ENCODE measurements at places on chromosomes 5 and 9.

DNA sequence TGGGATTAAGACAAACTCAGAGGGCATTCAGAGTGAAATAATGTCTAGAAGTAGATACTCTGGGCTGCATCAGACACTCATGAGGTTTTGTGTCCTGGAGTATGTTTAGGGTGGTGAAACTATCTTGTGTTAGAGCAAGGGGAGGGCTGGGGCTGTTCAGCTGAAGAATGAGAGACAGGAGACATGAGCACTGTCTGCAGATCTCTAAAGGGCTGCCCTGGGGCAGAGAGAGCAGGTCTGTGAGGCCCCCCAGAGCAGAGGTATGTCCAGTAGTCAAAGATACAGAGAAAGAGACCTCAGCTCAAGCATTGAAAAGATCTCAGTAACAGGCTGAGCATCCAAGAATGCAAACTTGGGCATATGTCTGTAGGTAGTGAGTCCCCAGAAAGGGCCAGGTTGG is 45.9 kb upstream of the SHB start:
- no peak for DNase-seq

GRCh38 chr5:42948961-42949347 is 91.2 kb downstream of the ANXA2R start:
- no peak for DNase-seq

GRCh38 chr5:59800347-59800893 is 93.1 kb downstream of the PDE4D start:
- DNase-seq = no peak

- no peak for DNase-seq
These were observed 251.7 kb downstream of the DENND1A start for GRCh38 chr9:123678038-123678877.

- no peak for DNase-seq
These were observed 203.3 kb upstream of the TARS1 start for GRCh38 chr5:33237471-33237870.

- DNase-seq = peak; percentile 69
These were observed 52.2 kb downstream of the SGCD start for GRCh38 chr5:156379206-156379605.

- peak; percentile 85 for DNase-seq
These were observed 200.8 kb downstream of the CHSY3 start for GRCh38 chr5:130104895-130105688.

DNA sequence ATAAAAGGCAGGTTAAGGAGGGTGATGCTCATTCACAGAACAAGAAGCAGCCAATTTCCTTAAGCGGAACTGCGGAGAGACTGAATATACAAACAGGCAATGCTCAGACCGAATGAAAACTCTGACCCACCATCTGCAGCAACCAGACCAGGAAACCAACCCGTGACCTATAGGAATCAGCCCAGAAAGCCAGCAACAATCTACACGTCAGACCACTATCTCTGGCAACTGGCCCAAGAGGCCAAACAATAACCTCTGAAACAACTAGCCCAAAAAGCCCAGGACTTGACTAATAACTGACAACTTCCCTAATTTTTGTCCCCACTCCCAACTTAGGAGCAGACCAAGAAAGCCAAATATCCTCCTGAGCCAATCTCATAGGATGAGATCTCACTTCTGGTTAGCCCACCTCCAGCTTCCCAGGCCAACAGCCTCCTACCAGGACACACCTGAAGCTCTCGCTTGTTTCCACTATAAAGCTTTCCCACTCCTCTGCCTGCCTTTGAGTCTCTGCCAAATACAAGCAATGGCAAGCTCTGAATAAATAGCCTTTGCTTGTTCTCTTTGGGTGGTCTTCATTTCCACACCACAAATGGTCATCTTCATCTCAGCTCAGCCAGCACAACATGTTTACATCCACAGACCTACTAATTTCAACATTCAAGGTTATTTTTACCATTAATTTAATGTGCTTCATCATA is 168.5 kb downstream of the HSD17B3 start:
- DNase-seq = no peak

DNA sequence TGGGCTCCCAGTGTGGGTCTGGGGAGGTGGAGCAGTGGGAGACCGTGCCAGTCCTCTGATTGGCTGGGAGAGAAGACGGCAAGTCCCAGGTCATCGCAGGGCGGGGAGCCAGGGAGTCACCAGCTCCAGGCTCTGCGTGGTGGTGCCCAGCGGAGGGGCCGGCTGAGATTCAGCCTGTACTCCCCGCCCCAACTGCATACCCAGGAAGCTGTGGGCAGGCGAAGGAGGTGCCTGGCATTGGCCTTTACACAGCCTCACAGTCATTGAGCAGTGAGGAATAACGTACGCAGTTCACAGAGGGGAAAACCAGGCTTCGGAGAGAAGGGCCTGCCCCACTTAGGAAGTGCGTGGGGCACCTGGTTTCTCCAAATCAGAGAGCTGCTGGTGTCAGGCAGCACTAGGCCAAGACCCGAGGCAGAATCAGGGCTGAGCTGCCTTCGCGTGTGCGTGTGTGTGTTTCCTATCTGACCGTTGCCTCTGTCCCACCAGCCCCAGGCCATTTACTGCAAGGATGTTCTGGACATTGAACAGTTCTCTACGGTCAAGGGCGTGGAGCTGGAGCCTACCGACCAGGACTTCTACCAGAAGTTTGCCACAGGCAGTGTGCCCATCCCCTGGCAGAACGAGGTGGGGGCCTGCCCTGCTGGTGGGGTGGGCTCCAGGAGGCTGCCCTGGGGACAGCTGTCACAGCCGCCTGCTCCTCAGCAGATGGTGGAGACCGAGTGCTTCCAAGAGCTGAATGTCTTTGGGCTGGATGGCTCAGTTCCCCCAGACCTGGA is 6.2 kb upstream of the PRR7 start:
- no peak for DNase-seq

DNA sequence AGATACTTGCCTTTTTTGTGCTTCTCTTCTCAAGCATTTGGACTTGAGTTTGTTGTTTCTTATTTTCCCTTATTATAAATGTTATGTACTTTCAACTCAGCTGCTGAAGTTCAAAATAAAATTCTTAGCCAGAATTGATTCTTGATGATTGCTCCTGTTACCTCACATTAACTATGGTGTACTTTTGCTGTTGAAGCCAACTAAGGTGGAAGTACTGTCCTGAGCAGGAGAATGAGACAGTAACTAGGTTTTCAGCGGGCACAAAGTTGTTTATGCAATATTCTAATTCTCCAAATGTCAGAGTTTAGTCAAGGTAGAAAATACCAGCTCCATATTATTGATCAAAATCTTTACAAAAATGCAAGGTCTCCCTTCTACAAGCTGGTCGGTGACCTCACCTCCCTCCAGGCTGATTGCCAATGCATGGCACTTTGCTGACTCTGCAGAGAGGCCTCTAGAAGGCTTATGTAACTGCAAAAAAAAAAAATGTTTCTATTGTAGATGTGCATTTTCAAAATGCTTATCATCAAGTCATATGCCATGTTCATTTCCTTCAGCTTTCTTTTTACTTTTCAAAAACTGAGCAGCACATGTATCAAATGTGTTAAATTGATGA is 1783.5 kb upstream of the WWC1 start:
- no peak for DNase-seq

DNA sequence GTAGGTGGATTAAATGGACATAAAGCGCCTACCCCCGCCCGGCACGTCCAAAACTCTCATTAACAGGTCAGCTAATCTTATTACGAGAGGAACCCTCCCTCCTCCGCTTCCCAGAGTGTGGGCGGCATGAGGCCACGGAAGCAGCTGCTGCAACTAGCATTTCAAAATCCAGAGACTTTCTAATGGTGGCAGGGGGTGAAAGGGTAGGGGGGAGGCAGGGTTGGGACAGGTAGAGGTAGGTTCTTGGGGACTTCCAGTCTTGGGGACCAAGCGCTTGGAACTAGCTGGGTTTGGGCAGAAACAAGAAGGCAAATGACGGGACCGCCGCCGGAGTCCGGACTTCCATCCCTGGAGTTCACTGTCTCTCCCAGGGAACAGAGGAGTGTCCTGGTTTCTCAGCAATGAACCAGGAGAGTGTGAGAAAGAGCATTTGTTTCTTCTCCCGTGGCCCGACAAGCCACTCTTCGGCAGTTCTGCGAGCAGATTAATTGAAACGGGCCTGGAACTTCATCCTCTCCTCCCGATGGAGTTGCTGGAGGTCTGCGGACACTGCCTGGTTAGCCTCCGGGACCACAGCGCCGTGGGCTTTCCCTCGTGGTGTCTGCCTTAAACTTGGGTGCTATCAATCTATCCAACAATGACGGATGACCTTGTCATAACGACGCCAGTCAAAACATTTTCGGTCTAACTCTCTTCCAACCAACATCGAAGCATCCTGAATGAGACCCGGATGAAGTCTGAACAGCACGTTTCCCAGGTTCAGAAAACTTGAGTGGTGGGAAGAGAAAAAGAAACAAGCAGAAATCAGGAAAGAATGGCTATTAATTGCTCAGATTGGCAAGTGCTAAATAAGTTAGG is 1.6 kb upstream of the PRDM6 start:
- no peak for DNase-seq

Data from fibroblast of skin of scalp (primary cell).